Vagina (tissue), 2 donors: ENCODE measurements at places on chromosomes 2 and 18. TPM values are rescaled to one million over a fixed set of nuclear protein-coding genes. Genes with fewer than 3 reads are reported as not detected.

- DNase-seq, result no peak
These were observed 26.7 kb downstream of the TANC1 start for GRCh38 chr2:158994920-158995676.

GRCh38 chr2:25286025-25286400 is 55.7 kb downstream of the DNMT3A start:
- DNase-seq, result no peak

- DNase-seq, result no peak
These were observed 48.8 kb downstream of the EIF5B start for GRCh38 chr2:99386011-99386410.

GRCh38 chr2:175396696-175397095 is 215.2 kb upstream of the ATP5MC3 start:
- DNase-seq, result no peak

- DNase-seq, result no peak
These were observed 353.2 kb upstream of the CWC22 start for GRCh38 chr2:180360283-180360618.

GRCh38 chr2:165558832-165559231 is 89.3 kb downstream of the CSRNP3 start:
- no peak for DNase-seq

- no peak for DNase-seq
These were observed 105.6 kb upstream of the CTDP1 start for GRCh38 chr18:79573921-79574491.

DNA sequence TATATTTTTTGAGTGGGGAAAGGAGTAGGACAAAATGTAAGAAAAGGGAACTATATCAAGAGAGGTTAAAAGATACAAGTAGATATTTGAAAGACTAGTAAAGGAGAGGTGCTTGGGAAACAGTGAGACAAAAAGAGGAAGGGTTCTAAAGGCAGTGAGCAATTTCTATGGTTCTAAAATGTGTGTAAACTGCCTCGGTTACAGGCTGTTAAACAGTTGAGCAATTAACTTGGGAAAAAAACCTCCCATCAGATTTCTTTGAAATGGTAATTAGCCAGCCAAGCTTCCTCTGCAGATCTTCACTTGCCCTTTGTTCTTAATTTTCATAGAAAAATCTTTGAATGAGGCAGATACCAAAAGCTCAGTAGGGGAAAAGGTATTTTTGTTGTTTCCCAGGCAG is 238.7 kb upstream of the KCNH7 start:
- no peak for DNase-seq

DNA sequence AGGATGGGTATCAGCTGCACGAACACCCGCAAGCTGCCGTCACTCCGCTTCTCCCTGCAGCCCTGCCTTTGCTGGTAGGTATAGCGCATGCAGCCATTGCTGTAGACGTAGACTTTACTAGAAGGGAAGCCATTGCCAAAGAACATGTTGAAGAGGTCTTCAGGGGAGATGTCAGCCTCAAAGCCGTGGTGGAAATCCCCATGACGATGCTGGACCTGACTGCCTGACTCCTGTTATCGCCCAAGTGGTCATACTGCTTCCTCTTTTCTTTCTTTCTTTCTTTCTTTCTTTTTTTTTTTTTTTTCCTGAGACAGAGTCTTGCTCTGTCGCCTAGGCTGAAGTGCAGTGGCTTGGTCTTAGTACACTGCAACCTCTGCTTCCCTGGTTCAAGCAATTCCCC is 68.7 kb upstream of the SPRED2 start:
- DNase-seq, result no peak

DNA sequence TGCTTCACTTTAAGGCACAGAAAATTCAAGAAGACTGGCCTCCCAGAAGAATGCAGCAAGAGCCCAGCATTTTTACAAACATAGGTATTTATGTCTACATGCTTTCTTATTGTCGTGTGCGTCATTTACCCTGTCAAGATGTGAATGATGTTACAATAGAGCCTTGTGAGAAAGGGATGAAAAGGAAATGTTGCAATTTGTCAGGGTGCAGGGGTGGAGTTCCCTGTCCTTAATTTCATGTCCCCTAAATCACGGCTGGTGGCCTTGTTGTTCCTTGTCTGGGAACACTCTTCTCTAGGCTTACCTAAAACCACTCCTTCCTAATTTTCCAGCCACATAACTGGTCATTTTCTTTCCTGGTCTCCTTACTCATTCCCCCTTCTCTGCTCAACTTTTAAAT is 194.2 kb downstream of the TXNL1 start:
- no peak for DNase-seq

ACSL3 gene
- total RNA-seq, result 60.4 TPM

CSRNP3 gene
- 2.7 TPM for total RNA-seq

CPLX4 gene
- not detected for total RNA-seq

ST6GAL2 gene
- 2.9 TPM for total RNA-seq
